ENCODE measurements at places on chromosomes 3 and 15.

DNA sequence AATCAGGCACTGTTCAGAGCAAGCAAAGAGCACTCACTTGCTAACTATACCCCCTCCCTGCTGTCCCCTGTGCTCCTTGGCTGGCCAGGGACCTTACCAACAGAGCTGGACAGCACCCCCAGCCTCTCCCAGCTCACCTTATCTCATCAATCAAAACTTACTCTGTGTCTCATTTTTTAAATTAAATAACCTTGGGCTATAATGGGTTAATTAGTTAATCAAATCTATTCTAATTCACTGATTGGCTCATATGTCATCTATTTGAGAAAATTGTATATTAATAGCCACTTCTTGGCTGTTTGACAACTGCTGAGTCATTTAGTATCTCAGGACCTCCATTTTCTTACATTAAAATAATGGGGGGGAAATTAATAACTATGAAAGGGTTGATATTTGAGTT is 22.9 kb downstream of the IL5RA start:
- DNase-seq = no peak

GRCh38 chr15:55250392-55250791 is 39.2 kb downstream of the RAB27A start:
- no peak for DNase-seq

DNA sequence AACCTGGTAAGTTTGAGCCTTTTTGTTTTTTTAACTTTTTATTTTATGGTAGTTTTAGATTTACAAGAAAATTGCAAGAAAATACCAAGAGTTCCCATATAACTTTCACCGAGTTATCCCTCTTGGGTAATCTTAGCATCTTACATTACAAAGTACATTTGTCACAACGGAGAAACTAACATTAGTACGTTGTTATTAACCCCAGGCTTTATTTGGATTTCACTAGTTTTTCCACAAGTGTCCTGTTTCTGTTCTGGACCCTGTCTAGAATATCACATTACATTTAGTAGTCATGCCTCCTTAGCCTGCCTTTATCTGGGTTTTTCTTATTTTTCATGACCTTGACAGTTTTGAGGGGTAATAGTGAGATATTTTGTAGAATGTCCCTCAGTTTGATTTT is 53.5 kb upstream of the KPNA4 start:
- DNase-seq = no peak

DNA sequence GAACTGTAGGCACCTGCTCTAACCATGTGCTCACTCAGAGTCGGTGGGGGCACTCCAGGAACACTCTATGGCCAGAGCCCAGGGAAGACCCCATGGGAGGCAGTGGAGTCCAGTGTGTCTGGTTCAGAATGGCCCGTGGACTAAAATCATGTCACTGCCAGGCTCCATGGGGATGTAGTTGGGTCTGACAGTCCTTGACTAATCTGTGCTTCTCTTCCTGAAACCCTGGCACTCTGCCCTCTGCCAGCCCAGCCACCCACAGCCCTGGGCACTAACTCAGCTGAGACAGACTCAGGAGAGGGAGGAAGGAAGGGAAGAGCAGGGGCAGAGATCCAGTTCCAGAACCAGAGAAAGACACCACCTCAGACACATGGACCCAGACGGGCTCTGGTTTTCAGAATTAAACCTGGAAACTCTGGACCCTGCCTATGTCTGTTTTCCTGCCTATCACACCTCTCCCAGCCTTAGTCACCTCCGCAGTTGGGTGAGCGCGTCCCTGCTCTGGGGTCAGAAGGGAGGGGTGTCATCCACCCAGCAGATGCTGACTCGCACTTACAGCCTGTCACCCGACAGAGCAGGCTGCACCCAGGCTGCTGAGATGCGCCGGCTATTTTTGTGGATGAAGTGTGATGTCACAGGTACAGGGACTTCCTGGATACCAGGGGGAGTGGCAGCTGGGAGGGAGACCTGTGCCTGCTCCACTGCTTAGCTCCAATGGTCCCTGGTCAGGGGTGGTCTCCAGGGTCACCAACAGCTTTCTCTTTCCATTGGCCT is 56.8 kb upstream of the INSYN1 start:
- DNase-seq = no peak

- DNase-seq = no peak
Observed at GRCh38 chr15:78147566-78147965, 1.6 kb upstream of the IDH3A start.

DNA sequence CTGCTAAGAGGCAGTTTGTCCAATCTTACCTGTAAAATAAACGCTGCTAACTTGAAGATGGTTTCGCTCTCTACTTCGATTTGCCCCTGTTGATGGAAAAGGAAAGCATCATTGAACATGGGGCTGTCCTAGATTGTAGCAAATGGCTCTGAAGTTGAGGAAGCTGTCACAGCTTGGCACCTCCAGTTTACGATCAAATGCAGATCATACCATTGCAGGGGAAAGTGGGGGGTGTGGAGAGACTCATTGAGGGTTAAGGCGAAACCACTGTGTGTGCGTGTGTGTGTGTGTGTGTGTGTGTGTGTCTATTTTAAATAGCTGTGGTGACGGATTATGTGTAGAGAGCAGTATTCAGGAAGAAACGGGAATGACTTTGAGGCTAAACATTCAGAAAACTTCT is 127.6 kb upstream of the LMOD3 start:
- peak; percentile 15 for DNase-seq

DNA sequence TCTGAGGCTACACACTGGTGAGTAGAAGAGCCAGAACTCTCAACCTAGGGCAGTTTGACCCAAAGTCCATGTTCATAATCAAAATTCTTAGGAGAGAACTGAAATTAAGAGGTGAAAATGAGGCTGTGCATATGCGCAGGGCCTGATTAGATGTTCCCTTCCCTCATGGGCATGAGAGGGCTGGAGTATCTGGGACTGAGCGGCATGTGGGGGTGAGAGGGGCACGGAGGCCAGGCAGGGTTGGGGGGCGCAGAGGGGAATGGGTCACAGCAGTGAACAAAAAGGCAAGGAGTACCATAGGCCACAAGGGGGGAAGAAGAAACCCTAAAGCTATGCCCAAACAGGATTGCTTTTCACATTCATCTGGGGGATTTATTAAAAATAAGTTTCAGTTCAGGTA is 31.3 kb downstream of the ADAMTS9 start:
- DNase-seq = no peak

DNA sequence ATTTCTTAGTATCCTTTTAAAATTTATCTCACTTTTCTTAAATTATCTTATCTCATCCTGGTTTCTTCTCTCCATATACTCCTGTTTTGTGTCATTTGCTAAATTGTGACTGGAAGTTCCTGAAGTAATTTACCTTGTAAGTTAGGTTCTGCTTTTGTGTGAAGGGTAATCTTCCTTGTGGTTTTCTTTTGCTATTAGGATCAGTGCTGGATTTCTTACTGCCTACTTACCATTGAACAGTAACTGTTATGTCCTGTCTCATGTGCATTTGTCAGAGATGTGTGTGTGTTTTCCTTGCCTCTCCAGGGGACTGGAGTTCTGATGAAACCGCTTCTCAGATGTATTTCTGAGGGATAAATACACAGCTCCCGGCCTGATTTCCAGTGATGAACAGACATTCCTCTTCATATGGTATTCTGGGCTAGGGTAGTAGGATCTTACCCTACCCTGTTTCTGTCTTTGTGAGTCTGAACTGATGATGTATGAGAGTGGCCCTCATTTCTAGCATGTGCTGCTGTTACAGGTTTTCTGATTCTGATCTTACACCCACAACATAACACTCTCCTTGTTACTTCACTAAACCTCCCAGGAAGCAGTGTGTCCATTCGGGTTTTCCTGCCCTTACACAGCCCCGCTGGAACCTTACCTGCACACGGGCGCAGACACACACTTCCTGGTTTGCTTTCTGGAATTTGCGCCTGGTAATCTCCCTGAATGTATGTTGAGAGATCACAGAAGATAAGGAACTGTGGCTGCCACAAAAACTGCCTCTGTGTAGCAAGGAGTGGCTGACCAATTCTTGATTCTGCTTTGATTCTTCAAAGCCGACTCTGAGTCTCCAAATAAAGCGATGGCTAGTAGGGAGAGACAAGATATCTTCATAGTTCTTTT is 14.7 kb downstream of the PAK2 start:
- DNase-seq = no peak

DNA sequence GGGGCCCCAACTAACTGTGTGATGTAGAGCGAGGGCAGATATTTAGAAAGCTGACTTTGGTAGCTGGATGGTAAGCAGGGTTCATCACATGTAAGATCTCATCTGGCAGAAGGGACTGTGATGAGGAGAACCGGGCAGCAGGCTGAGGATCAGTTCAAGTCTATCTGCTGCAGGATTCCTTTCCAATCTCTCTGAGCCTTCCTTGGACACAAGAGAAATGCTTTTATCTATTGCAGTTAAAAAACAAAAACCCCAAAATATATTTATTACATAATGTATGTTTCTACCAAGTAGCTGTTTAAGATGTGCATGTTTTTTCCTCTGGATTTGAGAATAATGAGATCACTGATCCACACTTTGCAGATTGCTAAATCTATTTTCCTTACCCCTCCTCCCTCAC is 411.5 kb downstream of the RAP2B start:
- DNase-seq = no peak

DNA sequence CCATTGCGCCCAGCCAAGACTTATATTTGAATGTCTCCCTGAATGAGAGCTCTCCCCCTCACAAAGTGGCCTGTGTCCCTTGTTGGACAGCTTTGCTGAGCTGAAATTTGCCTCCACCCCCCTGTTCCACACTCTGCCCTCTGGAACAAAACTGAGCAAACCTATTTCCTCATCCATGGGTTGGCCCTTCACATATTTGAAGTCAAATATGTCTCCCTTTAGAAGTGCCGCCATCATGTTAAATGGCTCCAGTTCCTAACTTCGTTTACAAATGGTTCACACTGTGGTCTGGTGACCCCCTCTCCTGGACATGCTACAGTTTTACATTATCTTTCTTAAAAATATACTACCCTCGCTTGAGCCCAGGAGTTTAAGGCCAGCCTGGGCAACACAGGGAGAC is 4.6 kb downstream of the PLIN1 start:
- DNase-seq = no peak

DNA sequence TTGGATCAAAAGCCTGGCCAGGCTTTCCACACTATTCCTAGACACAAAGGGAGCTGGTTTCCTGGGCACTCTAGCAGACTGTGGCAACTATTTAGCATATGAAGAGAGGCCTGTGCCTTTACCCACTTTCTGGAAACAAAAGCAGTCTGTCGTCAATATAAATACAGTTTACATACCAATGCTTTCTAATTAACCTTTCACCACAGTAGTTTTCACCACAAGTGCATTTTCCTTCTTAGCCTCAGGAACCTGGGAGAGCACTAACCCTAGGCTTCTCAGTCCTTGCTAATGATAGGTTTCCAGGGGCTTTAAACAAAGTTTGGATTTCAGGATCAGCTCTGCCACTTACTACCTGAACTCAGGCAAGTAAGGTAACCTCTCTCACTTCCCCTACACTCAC is 499.1 kb downstream of the MAGI1 start:
- DNase-seq = no peak

GRCh38 chr3:113660896-113661295 is 35.5 kb downstream of the USF3 start:
- DNase-seq = no peak

- DNase-seq = no peak
Observed at GRCh38 chr15:39908186-39908585, 11.9 kb downstream of the GPR176 start.

DNA sequence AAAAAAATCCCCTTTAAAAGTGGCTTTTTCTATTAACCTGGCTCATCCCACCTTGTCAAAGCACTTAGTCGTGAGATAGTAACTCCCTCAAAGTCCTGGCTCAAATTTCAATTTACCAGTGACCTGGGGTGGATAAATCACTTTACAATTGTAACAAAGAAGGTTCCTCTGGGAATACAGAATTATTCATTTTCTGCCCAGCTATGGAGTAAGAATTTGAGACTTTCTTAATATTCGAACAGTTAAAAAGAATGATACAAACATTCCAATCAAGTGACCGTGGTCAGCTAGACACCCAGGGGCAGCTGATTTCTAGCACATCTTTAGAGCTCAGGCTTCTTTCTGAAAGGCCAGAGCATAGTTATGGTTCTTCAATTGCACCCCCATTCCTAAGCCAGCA is 291.0 kb upstream of the TGFBR2 start:
- DNase-seq = no peak

DNA sequence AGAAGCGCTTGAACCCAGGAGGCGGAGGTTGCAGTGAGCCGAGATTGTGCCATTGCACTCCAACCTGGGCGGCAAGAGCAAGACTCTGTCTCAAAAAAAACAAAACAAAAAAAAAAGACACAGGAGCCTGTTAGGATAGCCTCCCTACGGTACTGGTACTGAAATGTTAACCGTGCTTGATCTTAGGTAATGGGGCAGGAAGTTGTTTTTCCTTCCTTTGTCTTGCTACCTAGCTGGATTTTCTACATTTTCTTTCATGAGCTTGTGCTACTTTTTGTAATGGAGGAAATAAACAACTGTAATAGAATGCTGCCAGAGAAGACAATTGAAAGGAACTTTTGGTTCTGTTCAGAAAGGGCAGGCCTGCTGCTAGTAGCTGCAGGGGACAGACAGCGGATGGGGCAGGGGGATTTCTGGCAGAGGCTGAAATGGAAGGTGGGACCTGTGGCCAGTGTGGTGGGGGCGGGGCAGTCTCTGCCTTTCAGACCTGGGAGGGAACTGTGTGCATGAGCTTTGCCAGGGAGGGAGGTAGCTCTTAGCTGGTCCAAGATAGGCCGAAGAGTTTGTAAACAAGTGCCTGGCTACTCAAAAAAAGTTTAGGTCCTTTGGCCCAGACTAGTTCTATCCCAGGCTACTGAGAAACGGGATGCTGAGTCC is 49.0 kb upstream of the SEMA4B start:
- no peak for DNase-seq

GRCh38 chr15:24675332-24676144 is at the start of gene NPAP1:
Gene NPAP1 (plus strand): TSS chr15:24675775. CDS start chr15:24675868, 93 bp downstream.
- DNase-seq = no peak

DNA sequence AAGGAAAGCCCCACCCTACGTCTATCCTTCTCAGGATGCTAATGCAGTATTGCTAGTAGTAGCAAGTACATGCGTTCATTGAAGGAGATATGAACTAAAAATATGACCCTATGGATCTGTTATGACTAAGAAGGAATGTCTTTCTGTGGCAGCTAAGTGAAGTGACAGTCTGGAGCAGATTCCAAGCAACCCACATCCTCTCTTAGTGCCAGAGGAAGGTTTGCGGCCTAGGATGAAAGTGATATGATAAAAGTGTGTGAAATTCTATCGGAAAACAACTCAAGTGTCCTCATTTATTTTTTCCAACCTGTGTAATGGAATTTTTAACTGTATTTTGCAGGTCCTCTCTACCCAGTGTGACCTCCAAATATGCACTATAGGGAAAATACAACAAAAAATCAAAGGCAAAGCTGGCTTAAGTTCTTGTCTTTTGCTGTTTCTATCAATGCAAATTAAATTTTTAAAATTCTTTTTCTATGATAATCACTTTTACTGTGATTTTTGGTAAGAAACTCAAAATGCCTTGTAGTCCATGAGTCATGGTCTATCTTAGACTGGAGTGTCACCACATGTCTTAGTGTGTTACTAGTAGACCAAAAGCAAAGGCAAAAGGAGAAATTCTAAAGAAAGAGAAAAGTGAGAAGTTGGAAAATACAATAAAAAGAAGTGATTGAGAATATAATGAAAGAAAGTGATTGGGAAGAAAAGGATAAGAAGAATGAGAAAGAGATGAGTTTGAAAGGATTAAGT is 161.2 kb upstream of the TMCO5A start:
- no peak for DNase-seq
